NCI-H1105 (cell line): ENCODE measurements at places on chromosomes 16 and 17.

GRCh38 chr17:20262226-20263114 lies 204.9 kb downstream of the LGALS9B start:
- no peak for DNase-seq

GRCh38 chr16:71658771-71659170 lies 32.8 kb downstream of the MARVELD3 start:
- no peak for DNase-seq

- DNase-seq, result no peak
These were observed 236.0 kb upstream of the ELAC2 start for GRCh38 chr17:13253733-13254410.

- DNase-seq, result no peak
These were observed 427.9 kb downstream of the CDH11 start for GRCh38 chr16:64693946-64694345.

- peak; percentile 68 for DNase-seq
These were observed 797 bp downstream of the PRCD start for GRCh38 chr17:76540381-76541300.

- DNase-seq, result no peak
These were observed 38.7 kb upstream of the SLC38A10 start for GRCh38 chr17:81333616-81334368.

DNA sequence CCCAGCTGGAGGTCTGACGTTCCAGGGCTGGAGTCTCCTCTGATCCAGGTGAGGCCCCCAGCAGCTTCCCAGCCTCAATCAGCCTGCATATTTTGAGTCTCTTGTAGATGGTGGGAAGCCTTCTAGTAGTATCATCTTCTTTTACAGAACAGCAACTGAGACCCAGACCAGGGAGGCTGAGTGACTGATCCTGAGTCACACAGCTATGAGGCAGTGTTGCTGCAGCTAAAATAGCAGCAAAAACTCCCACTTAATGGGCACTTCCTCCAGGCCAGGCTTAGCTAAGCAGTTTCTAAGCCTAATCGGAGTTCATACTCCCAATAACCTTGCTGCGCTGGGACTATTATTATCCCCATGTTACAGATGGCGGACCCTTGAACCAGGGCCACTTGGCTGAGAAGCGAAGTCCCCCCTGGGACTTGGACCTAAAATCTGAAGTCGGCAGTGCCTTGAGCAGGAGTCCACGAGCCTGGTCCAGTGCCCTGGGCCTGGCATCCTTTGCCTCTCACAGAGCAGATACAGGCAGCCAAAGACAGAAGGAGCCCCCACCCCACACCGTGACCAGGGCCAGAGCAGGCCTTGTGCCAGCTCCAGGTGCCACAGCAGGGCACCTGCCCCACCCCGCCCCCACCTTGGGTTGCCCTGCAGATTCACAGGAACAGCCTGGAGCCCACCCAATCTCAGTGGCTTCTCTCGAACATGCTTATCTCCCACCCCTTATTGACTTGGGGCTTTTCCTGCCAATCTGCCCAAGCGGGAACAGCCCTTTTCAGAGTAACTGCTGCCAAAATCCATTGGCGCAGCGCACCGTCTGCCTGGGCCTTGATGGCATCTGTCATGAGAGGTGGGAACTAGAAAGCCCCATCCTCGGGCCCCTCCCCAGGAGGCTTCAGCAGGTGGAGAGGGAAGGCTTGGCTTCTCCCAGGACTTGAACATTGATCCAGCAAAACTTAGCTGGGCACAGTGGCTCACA lies 65.1 kb downstream of the SOCS1 start:
- DNase-seq, result no peak

- DNase-seq, result no peak
These were observed 3.5 kb upstream of the LCMT1 start for GRCh38 chr16:25108054-25108453.

DNA sequence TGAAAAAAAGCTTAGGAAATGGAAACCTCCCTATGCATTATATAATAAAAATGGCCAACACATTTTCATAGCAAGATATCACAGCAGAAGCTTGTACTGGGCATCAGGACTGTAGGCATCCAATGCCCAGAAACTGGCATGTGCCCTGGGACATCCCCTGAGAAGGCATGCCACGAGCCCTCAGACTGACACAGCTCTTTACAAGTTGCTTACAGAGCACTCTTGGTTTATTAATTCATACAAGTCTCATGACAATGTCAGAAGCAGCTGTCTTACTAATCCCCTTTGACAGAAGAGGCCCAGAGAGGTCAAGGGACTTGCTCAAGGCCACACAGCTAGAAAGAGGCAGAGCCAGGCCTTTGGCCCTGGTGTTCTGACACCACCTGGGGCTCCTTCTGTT lies 5.6 kb upstream of the CCL2 start:
- DNase-seq, result no peak

GRCh38 chr16:23949630-23950290 lies 114.0 kb downstream of the PRKCB start:
- no peak for DNase-seq

DNA sequence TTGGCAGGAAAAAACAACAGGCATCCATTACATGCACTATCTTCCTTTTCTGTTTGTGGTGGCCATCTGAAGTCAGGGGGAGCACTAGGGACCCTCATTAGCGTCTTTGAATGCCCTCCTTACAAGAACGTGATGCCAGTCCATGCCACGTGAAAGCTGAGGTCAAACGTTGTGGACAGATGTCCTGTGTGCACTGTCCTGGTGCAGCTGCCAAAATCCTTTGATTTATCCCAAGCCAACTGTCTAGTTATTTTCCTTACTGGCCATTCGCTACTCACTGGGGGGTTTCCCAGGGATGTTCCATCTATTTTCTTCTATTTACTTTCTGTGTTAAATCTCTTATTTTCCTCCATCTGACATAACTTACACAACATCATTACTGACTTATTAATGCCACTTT lies 135.7 kb downstream of the ABCA8 start:
- DNase-seq, result no peak

GRCh38 chr17:13569398-13570123 lies 32.2 kb downstream of the HS3ST3A1 start:
- DNase-seq, result no peak

- DNase-seq, result no peak
These were observed 15.7 kb upstream of the DHX8 start for GRCh38 chr17:43467981-43468581.

DNA sequence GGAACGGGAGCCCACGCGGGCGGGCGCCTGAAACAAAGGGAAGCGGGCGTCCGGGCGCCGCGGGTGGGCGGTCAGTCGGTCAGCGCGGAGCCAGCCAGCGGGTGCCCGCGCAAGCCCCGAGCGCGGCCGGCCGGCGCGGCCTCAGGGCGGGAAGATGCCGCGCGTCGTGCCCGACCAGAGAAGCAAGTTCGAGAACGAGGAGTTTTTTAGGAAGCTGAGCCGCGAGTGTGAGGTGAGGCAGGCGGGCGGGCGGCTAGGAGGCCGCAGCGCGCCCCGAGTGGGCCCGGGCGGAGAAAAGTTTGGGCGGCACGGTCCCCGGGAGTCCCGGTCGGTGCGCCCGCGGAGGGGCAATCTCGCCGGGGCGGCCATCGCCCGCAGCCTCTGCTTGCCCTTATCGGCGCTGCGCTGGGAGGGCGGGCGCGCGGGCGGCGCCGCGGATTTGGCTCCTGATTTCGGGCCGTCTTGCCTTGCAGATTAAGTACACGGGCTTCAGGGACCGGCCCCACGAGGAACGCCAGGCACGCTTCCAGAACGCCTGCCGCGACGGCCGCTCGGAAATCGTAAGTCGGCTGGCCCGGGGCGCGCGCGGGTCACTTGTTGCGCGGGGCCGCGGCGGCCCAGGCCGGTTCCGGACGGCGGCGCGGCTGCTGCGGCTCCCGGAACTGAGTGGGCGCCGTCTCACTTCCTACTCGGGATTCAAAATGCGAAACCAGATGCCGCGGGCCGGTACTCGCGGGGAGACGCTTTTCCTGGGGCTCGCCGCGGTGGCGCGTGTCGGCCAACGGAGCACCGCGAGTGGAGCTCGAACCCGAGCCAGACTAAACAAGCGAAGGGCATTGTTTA lies 526 bp downstream of the CBFB start:
- no peak for DNase-seq

DNA sequence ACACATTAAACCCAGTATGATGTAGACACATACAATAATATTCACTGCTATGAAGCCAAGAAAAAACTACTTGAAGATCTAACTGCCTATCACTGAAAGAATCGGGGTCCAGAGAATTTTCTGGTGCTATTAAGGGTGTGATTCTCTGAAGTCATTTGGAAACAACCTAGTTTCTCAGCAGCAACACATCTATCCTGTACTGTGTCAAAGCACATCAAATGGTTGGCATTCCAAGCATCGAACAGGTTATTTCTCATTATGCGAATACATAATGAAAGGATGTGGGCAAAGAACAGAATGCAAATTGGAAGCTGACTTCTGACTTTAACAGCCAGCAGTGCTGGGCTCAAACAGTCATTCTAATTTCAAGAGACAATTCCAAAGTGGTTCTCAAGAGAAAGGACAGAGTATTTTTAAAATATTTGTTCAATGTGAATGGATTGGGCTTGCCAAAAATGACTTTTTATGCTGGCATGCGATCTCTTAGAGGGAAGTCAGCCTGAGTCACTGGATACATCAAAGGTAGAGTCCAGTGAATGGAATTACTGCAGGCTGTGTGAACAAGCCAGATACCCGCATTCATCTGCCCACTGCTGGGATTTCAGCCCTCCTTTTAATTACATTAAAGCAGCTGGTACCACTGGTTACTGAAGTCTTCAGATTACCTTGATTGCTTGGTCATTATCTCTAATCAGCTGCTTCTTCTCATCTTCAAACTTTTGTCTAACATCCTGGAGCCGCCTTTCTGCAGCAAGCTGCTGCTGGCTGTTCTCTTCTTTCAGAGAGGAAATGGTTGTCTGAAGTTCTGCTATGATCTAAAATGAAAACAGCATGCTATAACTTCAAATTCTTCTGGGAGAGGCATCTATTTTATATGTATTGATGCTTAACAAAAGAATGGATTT lies 181.2 kb upstream of the AXIN2 start:
- DNase-seq, result no peak

DNA sequence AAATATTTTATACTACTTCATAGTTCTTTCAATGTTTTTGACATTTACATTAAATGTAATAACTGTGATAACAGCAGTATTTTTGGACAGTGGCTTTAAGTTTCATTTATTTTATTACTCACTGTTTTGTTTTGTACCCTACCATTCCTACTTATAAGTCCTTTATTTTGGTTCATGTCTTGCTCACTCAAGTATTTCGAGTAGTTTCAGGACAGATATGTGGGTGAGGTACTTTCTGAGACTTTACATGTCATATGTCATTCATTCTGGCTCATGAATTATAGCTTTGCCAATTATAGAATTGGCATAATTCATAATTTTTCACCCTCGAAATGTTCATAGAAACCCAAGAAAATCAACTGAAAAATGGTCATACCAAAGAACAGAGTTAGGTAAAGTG lies 44.4 kb downstream of the PIK3R5 start:
- no peak for DNase-seq

GRCh38 chr17:31198026-31198425 lies 99.0 kb downstream of the OMG start:
- no peak for DNase-seq

DNA sequence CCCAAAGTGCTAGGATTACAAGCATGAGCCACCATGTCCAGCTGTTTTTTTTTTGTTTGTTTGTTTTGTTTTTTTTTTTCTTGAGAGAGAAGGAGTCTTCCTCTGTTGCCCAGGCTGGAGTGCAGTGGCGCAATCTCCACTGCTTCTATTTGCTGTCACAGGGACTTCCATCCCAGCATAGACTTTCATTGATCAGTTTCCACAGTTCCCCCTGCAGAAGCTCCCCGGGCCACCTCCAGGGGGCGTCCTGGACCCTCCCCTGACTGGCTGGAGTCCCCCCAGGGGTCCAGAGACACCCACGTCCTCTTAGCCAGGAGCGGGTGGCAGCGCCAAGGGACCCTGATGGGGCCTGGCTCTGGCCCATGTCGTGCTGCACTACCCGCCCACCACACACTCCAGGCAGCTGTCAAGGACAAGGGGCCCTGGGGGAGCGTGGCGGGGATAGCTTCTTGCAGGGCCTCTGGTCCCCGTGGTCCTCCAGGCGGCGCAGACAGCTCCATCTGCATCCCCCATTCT lies 3.1 kb upstream of the NPW start:
- no peak for DNase-seq

- DNase-seq, result no peak
These were observed 91.3 kb downstream of the TBC1D16 start for GRCh38 chr17:79944251-79944812.

DNA sequence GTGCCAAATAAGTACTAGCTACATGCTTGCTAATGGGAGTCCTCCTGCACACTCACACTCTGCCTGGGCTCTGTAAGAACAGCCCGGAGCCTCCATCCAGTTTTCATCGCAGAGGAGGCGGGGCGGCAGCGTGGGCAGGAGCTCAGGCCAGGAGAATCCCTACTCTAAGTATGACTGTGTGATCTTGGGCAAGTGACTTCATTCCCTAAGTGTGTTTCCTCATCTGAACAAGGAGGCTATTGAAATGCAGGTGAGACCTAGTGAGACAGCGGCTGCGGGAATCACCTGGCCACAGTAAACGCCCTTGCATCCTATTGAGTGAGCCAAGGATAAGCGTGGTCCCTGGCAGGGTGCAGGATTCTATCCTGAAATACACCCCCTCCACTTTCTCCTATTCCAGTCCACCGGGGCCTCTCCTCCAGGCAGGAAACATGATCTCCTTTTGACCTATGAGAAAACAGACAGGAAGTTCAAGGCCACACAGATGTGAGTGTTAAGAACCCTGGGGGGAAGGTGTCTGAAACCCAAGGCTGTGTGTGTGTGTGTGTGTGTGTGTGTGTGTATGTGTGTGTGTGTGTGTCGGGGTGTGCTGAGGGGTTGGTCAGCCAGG lies 5.2 kb upstream of the RAI1 start:
- no peak for DNase-seq

- DNase-seq, result peak; percentile 35
These were observed 8.8 kb upstream of the CEP112 start for GRCh38 chr17:66200685-66201092.

DNA sequence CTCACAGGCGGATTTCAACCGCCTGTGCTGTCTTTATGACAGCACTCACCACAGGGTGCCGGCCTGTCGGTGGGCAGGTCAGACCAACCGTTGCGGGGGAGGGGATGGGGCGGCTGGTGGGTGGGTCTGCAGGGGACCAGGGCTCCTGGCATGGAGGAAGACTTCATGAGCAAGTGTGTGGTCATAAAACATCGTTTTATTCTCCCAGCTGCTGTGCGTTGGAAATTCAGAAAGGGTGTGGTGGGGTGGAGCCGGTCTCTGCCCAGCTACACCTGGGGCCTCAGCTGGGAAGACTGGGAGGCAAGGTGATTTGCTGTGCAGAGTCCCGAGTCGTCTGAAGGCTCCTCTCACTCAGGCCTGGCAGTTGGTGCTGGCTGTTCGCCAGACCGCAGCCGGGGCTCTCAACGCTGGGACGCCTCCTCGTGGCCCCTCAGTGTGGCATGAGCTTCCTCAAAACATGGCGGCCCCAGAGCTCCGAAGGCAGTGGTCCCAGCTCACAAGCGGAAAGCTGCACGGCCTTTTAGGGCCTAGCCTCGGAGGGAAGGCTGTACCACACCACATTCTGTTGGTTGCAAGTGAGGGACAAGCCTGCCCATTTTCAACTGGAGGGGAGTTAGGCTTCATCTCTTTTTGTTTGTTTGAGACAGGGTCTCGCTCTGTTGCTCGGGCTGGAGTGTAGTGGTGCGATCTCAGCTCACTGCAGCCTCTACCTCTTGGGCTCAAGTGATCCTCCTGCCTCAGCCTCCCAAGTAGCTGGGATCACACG lies 45.8 kb upstream of the GSE1 start:
- no peak for DNase-seq
